Esophagus squamous epithelium (tissue), 5 donors: ENCODE measurements at places on chromosomes 13 and 19.

- no peak for DNase-seq
Observed at GRCh38 chr19:7989071-7989575, 16.3 kb downstream of the ELAVL1 start.

DNA sequence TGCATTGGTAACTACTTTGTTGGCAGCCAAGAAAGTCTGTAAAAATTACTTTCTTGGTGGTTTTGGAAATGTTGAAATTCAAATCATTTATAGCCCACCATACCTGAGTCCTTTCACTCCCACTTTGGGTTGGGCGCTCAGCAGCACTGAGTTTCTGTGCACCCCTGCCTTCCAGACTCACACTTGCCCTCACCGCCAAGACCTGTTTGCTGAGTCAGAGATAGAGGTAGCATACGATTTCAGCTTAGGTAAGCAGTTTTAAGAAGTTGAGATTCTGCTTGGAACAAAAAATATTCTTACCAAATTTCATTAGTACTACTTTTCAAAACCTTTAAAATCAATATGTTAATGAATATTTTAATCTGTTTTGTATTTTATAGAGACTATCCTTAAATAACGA, 12.6 kb downstream of the MPHOSPH8 start:
- no peak for DNase-seq

- DNase-seq: no peak
Observed at GRCh38 chr19:44476559-44477408, 23.5 kb downstream of the ZNF180 start.

GRCh38 chr19:18794692-18795091, 3.6 kb upstream of the COMP start:
- no peak for DNase-seq

GRCh38 chr13:100533588-100534041, 55.0 kb downstream of the GGACT start:
- no peak for DNase-seq

- no peak for DNase-seq
Observed at GRCh38 chr13:112916296-112916695, 52.7 kb upstream of the MCF2L start.

DNA sequence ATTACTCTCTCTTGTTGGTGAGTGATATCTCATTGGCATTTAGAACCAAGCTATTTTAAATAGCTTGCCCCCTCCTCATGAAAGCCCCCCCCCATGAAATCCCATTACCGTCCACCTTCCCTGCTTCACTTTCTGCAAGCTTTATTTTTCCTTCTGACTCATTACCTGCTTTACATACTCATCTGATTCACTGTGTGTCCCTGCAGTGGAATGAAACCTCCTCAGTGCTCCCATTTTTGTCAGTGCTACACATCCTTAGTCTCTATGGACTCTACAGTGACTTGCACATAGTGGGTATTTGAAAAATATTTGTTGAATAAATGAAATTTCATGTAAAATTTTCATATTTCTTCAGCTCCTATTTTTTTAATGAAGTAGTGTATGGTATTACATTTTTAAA, 62.3 kb downstream of the DOCK9 start:
- DNase-seq: no peak

DNA sequence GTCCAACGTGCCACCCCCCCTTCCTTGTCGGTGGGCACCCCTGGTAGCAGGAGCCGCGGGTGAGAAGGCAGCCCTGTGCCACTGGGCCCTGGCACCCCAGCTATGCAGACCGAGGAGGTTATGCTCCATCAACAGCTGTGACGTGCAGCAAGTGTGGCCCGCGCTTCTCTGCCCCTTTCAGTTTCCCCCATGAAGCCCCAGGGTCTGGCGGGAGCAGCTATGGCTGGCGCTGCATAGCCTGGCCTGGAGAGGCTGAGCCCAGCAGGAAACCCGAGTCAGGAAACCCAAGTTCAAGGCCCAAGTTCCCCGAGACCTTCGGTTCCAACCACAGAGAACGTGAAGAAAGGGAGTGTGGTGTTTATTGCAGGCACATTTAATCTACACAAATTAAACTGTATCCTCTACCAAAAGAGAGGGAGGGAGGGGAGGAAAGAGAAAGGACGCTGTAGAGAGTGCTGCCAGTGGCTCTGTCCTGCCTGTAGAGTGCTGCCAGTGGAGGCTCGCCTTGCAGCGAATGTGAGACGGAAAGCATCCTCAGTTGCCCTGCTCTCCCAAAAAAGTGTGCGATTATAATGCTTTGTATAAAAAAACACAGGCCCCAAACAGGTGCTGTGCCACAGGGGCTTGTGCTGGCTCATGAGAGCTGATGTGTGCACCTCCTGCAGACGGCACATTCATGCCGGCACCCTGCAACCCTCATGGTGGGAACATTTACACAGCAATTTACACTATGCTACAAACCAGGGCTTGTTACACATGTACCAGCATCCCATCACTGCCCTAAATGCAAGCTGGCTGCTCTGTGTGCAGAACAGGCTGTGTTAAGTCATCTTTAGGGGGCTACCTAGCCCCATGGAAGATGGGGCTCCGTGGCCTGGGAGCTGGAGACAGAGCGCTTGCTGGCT, 16.3 kb downstream of the POP4 start:
- DNase-seq: no peak

DNA sequence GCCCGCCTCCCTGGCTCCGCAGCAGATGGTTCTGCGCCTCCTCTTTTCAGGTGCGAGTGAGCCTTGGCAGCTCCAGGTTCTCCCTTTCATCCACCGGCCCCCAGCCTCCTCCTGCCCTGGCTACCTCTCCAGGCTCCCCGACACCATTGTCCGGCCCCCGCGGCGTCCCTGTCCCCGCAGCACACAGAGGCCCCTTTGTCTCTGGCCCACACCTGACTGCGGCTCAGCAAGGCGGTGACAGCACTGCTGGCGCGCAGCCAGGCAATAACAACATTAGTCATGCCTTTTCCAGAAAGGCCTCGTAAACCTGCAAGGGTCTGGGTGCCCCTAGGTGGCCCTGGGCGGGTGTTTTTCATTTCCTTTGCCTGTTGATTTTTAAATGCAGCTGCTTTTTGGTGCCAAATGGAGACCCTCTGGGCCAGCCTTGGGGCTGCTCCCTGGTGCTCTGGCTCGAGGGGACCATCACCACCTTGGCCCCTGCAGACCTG, 73.2 kb upstream of the MEDAG start:
- DNase-seq: no peak

GRCh38 chr13:106477303-106477702, 58.2 kb downstream of the EFNB2 start:
- DNase-seq: no peak

GRCh38 chr19:30593975-30594745, 222.0 kb downstream of the ZNF536 start:
- DNase-seq: no peak

DNA sequence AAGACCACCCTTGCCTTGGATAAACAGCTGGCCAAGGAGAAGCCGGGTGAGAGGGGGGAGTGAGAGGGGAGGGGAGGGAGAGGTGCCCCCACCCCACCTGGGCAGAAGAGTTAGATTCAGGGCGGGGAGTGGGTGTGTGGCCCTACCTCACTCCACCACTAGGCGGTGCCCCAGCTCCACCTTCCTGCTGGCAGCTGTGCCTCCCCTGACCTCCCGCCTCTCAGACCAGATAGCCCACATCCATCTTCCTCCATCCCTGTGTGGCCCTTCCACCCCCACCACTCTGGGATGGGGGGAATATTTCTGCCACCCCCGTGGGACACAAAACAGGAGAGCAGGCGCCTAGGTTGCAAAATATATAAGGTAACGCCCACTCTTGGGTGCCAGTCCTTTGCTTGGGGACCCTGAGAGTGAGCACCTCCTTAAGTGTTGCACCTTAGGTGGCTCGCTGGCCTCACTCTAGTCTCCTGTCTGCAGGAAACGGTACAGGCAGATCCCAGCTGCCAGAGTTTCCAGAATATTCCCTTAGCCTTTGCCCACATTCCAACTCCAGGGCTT, 13.8 kb upstream of the EHD2 start:
- no peak for DNase-seq

DNA sequence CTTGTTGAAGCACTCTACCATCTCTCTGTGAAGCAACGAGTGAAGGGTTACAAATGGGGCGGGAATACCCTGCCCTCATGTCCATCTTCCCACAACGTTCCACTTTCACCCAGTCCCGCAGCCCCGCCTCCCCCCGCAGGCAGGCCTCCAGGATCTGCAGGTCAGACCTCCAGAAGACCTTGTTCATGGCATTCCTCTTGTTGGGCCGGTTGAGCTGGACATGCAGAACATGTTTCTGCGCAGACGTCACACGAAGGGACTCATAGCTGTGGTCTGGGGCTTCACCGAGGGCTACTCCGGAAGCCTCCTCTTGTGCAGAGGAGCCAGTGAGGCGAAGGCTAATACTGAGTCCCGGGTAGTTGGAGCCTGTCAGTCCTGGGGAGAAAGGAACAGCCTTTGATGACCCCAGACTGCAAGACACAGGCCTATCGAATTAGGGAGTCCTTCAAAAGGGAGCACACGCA, 420 bp downstream of the ECH1 start:
- DNase-seq: no peak

DNA sequence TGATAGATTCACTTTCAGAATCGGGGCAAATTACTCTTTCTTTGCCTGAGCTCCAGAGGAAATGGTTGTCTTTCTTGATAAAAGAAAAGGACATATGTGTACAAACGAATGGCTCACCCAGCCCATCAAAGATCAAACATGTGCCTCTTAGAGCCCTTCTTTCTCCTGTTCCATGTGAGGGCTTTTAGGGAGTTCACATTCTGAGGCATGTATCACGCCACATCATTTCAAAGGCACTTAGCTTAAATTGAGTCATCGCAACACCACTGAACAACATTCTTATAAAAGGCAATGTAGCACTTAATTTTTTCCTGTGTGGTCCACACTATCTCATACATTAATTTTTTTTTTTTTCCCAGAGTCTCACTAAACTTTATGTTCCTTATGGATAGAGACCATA, 521.0 kb downstream of the SUCLA2 start:
- DNase-seq: no peak
